ENCODE measurements at places on chromosomes 7 and 10. TPM values are rescaled to one million over a fixed set of nuclear protein-coding genes. Genes with fewer than 3 reads are reported as not detected.

DNA sequence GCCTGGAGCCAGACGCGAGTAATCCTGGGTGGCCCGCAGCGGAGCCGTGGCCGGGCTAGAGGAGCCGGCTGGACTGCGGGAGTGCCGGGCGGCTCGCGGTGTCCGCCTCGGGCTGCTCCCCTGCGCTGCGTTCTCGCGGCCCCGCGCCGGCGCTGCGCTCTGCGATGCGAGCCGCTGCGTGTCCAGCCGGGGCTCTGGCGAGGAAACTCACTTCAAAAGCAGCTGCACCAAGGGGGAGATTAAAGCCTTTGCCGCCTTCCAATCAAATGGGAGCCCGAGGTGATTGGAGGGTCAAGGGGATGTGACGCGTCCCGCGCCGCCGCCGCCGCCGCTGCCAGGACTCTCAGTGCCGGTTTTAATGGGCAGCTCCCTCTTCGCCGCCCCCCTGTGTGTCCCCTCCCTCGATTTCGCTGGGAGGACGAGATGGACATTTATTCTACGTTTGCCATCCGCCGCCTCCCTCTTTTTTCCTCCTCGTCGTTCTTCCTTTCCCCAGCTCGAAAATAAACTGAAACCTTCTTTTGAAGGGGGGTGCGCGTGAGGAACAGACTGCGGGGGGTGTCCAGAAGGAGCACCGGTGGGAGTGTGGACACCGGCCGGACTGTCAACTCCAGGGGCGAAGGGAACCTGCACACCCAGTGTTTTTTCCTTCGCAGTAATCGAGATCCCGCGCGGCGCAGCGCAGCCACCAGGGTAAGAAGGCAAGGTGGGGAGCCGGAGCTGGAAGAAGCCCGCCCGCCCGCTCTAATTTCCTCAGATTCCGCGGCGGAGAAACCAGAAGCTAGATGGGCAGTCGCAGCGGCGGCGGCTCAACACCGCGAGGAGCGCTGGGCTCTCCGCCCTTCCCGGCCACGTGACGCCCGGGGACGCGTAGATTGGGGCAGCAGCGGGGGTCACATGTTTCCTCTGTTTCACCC, at the start of gene ZNF503:
ZNF503 (minus strand) TSS at position 196 of the 917 bp plus-strand sequence. CDS start 345 bp downstream, outside the sequence.
- peak; percentile 99 for DNase-seq

- no peak for DNase-seq
Measured at GRCh38 chr7:50449501-50449880, 659 bp downstream of the FIGNL1 start.

GRCh38 chr7:131106681-131107336, 220.9 kb upstream of the MKLN1 start:
- DNase-seq, result no peak

- no peak for DNase-seq
Measured at GRCh38 chr10:2798336-2799022, 268.9 kb upstream of the PFKP start.

GRCh38 chr10:5142199-5142598, 42.8 kb downstream of the AKR1C8 start:
- DNase-seq, result peak; percentile 30

The NKX2-3 gene
- polyA plus RNA-seq, result not detected

The ANXA8 gene
- polyA plus RNA-seq, result 0.10 TPM

The XRCC2 gene
- 6.0 TPM for polyA plus RNA-seq

The PRKCQ gene
- polyA plus RNA-seq, result 16.0 TPM

The CCDC3 gene
- 12.7 TPM for polyA plus RNA-seq

The BAMBI gene
- polyA plus RNA-seq, result 50.1 TPM
